ENCODE measurements at places on chromosomes 12 and 14.

DNA sequence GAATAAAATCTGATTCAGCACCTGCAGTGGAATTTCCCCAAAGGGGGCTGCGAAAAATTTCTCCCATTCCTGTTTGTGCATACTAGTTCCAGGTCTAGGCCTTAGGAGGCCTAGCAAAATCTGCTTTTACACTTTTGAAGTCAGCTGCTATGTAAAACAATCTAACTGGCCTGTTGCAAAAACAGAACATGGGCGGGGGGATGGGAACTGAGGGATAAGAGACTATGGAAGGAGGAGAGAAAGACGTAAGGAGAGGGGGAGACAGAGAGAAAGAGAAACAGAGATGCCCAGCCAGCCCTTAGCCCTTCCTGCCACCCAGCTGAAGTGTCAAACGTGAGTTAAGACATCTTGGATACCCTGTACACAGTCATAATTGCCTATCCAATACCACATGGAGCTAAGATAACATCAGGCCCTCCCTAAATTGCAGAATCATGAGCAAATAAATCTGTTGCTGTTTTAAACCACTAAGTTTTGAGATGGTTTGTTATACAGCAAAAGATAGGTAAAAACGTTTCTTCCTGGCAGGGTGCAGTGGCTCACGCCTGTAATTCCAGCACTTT is 45.6 kb downstream of the SPTLC2 start:
- no peak for DNase-seq

GRCh38 chr12:2958432-2959191 is 585 bp upstream of the TEAD4 start:
- DNase-seq: no peak

DNA sequence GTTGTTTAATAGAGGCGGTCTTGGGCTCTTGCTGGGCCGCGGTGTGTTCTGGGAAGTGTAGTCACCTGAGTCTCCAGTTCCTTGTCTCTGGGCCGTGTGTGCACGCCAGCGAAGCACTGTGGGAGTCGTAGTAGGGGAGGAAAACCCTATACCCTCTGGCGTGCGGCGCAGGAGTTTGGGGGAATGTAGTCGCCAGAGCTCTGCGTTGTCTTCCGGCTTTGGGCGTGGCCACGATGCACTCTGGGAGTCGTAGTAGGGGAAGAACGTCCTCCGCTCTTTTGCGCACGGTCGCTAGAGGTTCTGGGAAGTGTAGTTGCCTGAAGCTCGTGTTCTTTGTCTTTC is 726 bp upstream of the ZNF140 start:
- DNase-seq: peak; percentile 90

GRCh38 chr12:25497021-25497420 is 56.1 kb downstream of the LMNTD1 start:
- no peak for DNase-seq

DNA sequence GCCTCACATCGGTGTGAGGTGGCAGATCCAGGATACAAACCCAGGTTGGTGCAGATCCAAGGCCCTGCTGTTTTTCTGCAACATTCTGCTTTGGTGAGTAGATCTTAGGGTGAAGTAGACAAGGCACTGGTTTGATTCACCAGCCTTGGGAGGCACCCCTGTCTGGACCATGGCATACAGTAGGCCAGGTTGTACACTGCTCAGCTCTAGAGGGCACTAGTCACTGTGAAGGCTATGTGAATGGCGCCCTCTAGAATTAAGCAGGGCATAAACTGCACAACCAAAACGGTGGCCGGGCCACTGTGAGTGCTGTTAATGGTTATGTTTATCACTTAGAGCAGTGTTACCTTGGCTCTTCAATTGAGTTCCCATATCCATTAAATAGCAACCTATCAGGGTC is 280.6 kb upstream of the PWP1 start:
- DNase-seq: no peak

GRCh38 chr12:130715150-130715997 is 725 bp downstream of the RIMBP2 start:
- no peak for DNase-seq

GRCh38 chr12:91400271-91400670 is 217.7 kb upstream of the DCN start:
- no peak for DNase-seq

GRCh38 chr12:5200278-5201087 is 156.8 kb downstream of the KCNA5 start:
- no peak for DNase-seq

DNA sequence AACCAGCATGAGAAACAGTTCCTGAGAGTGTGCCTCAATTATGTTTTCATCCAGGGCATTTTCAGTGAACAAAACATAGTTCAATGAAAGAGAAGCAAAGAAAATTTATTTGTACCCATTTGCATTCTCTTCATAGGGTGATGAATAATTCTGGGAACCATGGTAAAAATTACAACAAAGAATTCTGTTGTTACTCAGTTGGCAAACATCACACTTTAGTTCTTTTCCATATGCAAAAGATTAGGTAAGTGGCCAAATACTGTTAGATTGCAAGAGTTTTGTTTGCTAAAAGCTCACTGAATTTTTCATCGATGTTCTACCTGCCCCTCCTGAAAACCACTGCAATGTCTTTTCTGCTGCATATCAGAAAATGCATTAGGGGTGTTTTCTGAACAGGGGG is 132.4 kb upstream of the RGS6 start:
- DNase-seq: no peak

GRCh38 chr12:700016-700415 is 36.8 kb upstream of the NINJ2 start:
- no peak for DNase-seq

DNA sequence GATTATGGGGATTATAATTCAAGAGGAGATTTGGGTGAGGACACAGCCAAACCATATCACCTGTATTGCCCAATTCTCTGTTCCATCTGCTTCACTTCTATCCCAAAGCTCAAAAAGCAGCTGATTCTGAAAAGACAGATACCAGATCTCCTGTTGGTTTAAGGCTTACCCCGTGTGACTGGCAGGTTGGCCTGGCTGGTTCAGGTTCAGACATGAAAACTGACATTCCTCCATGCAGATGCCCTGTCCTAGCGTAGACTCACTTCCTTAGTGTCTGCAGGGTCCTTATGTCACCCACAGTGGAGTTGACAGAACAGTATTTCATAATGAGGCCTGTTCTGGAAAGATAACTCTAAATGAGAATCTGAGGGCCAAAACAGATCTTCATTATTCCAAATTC is 61.1 kb upstream of the FLRT2 start:
- DNase-seq: no peak

DNA sequence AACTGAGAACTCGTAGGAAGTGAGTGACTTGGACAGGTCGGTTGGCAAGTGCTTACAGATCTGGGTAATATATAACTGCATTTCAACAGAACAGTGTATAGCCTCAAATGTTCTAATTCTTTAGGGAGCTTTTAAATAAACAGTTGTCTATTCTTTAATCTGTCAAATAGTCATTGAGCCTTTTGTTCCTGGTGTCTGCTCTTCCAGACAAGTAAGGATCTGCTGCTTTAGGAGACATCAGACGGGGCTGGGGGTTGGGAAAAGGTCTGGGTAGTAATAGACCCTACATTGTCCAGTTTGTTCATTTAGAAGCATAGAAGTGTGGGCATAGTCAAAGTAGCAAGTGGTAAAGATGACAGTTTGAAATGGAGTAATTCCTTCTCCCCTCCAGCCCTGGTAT is 2.0 kb downstream of the PTPN11 start:
- no peak for DNase-seq

DNA sequence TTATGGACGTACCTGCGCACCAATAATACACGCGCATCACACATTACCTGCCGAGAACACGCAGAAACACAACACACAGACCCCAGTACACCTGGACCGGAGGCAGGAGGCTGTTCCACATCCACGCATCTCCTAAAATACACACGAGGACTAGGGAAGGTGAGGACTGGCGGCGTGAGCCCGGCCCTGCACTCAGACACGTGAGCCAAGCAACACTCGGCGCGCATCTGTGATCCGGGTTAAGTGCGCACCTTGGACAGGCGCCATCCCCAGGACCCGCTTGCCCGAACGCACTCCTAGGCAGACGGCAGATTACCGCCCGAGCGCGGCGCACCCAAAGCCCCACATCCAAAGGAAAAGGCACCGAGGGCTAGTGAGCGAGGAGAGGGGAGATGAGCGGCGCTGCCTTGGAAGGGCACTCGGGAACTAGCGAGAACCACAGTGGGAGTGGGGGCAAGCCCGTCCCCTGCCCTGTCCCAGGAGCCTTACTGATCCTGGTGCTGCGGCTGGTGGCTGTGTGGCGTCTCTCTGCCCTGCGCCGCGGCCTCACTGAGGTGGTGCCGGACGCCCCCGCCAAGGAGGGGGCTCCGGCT is 417 bp downstream of the GLS2 start:
- DNase-seq: peak; percentile 7

- DNase-seq: no peak
Measured at GRCh38 chr14:22997676-22998323, 12.1 kb downstream of the C14orf93 start.

DNA sequence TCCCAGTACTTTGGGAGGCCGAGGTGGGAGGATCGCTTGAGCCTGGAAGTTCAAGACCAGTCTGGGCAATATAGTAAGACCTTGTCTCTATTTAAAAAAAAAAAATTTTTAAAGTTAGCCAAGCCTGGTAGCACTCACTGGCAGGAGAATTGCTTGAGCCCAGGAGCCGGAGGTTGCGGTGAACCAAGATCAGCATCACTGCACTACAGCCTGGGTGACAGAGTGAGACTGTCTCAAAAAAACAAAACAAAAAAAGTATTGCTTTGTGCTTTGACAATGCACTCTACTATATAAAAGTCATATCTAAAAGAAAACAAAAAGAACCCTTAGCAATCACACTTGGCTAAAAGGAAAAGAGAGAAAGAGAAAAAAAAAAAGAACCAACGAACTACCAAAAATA is 26.8 kb downstream of the GNPTAB start:
- no peak for DNase-seq

DNA sequence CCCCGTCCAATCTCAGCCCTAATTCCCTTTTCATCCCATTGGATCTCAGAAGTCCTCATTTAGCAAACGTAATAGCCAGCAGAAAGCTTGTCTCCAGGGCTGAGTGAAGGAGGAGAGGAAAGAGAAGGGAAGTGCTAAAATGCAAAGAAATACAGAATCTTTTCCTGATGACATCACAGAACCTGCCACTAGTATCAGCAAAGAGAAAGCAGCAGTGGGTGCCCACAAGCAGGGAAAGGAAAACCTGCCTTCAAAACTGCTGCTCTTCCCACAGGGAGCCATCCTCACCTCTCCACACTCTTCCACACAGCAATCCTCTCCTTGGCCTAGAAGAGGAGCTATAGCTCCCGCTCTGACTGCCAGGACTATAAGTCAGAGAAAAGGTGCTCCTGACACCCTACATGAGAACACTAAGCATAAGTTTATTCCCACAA is 11.3 kb downstream of the MED13L start:
- no peak for DNase-seq

DNA sequence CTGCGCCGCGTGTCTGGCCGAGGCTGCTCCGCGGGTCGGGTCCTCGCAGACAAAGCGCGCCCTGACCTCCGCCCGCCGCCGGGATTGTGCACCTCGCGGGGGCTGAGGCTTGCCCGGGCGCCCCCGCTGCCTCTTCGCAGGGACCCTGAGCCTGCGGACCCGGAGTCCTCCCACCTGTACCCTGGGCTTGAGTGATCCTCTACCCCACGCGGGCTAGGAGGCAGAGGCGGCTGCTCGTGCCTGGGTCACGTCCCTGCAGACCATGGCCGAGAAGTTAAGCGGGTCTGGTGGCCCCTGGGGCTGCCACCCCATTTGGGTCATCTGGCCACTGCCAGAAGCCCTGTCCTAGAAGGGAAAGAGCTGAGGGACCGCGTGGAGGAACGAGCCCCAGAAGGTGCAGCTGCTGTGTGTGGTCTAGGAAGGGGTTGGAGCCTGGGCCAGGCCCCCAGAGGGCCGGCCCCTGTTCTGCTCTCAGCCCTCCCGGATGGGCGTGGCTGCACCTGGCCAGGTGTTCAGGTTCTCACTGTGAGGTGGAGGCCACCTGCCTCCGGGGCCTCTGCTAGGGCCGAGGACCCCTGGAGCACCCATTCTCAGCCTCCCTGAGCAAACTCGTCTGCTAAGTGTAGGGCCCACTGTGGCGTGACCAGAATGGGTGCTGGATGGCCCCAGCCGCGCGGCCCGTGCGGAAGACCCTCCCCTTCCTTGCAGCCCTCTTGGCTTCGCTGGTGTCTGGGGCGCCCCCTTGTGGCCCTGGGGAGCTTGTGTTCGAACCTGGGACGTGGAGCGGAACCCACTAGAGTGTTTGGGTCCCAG is 49.6 kb downstream of the LRCOL1 start:
- DNase-seq: peak; percentile 66

DNA sequence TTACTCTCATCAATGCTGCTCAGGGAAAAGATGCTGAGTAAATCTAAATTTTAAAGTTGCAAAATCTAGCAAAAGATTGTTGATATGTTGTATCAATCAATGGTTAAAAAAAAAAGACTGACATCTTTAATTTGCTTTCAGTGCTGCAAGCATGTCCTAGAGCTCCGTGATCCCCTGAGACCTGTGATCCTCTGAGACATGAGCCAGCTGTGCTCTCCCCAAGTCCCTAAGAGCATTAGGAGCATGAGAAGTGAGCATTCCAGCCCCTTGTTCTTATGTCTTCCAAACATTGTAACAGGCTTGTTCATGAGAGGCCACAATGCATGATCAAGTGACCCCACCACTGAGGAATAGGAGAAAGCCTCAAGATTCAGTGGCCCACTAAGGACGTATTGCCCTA is 116.6 kb downstream of the DAD1 start:
- no peak for DNase-seq

GRCh38 chr14:20873370-20874177 is 17.6 kb upstream of the RNASE3 start:
- peak; percentile 63 for DNase-seq

DNA sequence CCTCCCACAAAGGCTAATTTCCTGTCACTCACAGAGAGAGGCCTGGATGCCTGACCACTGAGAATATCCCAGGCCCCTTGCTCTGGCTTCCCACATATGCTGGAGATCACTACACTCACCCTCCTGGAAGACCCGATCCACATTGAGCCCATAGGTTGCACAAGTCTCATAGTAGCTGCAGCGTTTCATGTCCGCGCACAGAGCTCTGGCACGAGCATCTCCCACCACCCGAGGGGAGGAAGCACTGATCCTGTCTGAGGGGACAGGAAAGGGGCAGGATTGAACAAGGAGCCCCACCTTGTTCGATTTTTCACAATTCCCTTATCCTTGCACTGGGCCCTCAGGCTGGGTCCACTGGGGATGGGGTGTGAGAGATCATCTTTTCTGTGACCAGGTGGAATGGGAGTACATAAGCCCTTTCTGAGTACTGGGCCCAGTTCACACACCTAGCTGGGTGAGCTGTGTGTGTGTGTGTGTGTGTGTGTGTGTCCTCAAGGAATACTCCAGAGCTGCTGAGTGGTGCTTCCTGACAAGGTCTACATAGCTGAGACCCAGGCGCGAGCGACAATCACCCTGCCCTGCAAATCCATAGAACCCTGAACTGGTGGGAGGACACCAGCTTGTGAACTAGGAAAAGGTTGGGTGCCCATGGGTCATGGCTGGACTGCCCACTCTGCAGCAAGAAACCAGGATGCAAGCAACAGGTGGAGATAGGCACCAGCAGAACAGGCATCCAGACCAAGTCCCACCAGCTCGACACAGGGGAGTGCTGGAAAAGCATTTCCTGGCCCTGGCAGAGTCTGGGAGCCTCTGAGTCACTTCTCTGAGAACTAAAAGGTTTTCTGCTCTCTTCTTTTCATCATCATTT is 5.6 kb downstream of the AGAP2 start:
- DNase-seq: no peak

GRCh38 chr14:99758121-99758821 is 34.9 kb upstream of the EML1 start:
- DNase-seq: no peak

Measured in activated T-helper 1 cell treated with anti-CD3 and anti-CD28 coated beads, Interleukin-2, amount 50 U/mL, for 16 hours (primary cell).